Activated CD4-positive, alpha-beta T cell treated with anti-CD3 and anti-CD28 coated beads for 1 hour (primary cell): ENCODE measurements at places on chromosomes 3 and 15.

DNA sequence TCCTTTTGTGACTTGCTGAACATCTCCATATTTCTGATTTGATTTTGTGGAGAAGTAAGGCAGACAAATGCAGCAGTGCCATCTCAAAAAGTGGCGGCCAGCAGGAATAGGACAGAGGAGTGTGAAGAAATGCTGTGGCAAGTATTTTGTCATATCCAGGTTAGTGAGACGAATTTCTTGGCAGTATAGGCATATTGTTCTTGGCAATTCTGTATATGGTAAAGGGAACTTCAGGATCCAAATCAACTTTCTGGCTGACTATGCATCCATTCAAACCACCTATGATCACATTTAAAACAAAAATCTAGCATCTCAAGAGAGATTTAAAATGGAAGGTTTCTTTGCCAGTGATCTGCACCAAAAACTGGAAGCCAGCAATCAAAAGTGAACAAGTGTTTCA is 228.0 kb downstream of the DTWD1 start:
- DNase-seq = no peak

DNA sequence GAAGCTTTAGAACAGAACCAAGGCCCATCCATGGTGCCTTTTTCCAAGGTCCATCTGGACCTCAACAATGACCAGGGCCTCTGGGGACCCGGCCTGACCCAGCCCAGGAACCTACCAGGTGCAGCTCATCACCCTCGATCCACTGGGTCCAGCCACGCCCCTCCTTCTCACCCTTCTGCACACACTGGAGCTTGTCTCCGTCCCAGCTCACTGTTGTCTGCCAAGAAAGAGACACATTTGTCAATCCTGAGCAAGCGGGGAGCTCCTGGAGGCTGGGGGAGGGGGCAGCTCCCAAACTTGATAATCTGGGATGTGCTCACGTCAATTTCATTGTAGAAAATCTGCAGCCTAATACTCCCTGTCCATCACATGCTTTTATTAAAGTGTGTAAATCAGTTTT is 21.2 kb downstream of the RBP1 start:
- DNase-seq = no peak

- no peak for DNase-seq
Measured at GRCh38 chr3:67288466-67289106, 290.5 kb downstream of the KBTBD8 start.

DNA sequence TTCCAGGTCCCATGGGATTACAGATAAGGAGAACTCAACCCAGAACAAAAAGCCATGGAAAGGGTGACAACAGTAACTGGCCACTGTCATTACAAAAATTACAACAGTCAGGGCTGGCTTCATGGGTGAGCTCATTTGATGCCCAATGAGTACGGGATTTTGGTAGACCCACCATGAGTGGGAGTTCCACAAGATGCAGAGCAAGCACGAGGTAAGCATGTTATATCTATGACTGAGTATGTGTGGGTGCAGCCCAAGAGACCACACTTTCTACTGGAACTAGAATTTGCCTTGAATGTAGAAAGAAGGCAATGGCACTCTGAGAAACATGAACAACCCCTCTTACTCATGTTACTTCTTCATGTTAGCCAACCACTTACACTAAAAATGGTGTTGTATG is 83.3 kb downstream of the IGF2BP2 start:
- no peak for DNase-seq

DNA sequence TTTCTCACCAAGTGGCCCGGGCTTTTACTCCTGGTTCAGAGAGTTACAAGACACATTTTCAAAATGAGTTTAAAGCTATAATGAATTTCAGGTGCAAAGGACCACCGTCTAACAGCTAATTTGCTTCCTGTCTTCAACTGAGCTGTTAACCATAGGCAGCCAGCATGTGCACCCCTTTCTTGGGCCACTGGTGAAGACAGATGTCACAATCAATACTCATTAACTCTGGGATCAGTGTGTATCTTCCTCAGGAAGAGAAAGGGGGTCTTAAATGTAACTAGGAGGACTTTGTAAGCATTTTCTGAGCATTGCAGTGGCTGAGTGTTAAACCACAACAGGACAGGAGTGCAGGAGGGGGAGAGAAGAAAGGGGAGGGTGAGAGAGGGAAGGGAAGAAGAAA is 750.7 kb upstream of the CFAP20DC start:
- no peak for DNase-seq

DNA sequence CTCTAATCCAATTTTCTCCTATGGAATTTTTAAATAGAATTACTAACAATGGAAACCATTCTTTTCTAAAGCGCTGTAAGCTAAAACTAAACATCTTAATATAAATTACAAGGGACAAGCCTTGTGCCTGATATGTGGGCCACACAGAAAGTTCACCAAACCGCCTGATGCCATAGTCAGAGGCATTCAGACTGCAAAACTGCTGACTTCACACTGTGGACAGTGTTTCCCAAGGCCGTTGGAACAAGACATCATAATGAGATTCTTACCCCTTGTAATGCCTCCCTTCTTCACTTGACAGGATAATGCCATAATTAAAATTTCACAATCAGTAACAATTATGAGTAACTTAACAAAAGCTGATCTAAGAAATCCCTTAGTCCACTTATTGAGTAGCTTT is 14.9 kb downstream of the SH3GL3 start:
- no peak for DNase-seq

DNA sequence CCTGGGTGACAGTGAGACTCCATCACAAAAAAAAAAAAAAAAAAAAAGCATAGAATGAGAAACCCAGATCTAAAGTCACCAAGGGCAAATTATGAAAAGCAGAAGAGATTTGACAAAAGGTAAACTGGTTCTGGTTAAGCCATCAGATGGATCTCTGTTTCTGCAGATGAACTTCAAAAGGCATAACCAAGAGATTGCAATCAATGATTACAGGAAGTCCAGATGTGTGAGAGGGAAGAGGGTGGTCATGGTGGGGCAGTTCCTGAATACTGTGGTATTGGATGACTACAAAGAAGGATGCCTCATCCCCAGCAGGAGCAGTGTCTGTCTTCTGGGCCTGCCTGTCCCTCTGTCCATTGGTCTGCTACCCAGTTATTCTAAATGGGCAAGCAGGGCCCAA is 3.8 kb downstream of the P4HTM start:
- no peak for DNase-seq

GRCh38 chr3:31777887-31778286 is 203.2 kb downstream of the OSBPL10 start:
- DNase-seq = no peak

GRCh38 chr3:185519021-185519420 is 20.2 kb upstream of the TMEM41A start:
- DNase-seq = no peak

DNA sequence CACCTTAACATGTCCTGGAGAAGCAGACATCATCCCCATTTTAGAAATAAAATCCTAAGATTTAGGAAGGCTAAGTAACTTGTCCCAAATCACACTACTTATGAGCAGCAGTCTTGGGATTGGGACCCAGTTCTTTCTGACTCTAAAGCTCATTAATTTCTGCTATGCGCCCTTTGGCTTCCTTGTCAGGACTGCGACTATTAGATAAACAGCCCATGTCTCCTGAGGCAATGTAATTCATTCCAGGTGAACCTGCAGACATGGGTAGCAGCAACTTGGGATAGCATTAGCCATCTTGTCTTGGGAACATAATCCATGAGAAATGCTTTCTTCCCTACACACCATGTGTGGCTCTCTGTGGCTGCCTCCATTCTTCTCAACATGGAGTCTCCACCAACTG is 32.3 kb upstream of the FBN1 start:
- no peak for DNase-seq

DNA sequence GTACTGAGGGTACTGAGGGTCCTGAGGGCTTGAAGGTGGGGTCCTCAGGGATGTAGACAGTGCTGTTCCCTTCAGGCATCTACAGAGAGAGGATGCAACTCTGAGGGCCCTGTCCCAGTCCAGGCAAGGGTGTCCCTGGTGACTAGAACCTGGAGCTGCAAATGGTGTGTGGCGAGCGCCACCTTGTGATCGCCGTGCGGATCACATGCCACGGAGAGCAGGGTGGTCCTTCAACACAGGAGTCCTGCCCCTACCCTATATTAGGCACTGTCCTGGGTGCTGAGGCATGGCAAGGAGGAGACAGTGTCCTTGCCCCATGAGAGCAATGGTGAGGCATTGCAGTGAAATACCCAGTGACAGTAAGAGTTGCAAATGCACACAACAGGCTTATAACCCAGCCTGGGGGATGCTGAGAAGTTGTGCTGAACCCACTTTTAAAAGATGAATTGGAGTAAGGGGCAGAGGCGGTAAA is 23.6 kb downstream of the RHCG start:
- DNase-seq = no peak

DNA sequence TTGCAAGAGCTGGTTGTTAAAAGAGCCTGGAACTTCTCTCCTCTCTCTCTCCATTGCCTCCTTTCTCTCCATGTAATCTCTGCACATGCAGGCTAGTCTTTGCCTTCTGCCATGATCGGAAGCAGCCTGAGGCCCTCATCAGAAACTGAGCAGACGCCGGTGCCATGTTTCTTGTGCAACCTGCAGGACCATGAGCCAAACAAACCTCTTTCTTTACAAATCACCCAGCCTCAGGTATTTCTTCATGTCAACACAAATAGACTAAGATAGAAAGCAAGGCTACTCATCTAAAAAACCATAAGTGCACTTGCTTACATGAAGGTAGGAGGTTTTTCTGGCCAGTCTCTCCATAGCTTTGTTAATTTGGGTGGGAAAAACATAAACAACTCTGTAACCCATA is 8.7 kb downstream of the PDZRN3 start:
- no peak for DNase-seq

GRCh38 chr3:32340039-32340438 is 51.6 kb upstream of the CMTM7 start:
- DNase-seq = no peak

DNA sequence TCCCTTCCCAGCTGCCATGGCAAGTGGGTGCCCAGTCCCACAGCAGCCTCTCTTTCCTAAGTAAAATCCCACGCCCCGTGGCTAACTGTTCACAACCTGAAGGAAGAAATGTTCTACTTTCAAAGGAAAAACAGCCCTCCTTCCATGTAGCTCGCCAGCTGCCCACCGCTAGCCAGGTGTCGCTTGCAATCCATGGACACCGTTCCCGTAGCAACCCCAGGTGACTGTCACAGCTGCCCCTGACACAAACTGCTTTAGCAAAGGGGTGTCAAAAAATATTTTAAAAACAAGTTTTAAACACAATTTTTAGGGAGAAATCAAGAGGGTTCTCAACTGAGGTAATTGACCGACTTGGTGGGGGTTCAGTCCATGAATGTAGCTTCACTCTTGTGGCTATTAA is 21.0 kb upstream of the CGNL1 start:
- DNase-seq = no peak

GRCh38 chr3:28738425-28738824 is 389.8 kb upstream of the AZI2 start:
- no peak for DNase-seq

GRCh38 chr3:3053974-3054373 is 56.2 kb downstream of the IL5RA start:
- DNase-seq = no peak

DNA sequence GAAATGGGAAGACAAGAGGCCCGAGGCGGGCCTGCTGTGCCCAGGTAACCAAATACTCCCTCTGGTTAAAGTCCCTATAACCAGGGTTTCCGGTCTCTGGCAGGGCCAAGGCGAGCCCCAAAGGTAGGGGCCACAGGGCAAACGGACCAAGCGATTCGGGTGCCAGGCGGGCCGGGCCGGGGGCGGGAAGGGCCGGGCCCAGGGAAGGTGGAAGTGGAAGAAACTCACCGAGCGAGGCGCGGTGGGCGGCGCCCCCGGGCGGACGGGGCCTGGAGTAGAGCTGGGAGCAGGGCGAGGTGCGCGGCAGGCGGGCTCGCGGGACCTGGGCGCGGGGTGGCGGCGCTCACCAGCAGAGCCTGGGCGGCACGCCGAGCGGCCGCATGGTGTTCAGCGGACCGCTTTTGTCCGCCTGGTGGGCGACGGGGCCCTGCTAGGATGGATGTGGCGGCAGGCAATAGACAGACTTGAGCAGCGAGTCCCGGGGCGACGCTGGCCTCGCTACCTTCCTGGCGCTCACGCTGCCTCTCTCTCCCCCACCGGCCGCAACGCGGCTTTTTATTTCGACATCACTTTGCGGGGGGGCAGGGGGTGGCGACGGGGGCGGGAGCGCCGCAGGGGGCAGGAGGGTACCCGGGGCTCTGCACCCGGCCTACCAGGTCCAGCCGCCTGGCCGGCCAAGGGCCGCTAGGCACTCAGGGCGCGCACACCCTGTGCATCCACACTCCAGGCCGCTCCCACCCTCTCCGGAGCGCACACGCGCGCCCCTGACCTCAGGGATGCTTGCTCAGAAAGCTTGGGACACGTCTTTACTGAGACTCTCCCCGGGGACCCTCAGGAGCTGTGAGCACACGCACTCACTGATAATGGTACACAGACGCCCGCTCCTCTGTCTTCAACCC is at the start of gene GATA2:
GATA2 (minus strand) TSS at position 531 of the 899 bp plus-strand sequence. CDS start 6,170 bp downstream, outside the sequence.
- DNase-seq = no peak

GRCh38 chr15:57227166-57227565 is 149.1 kb upstream of the CGNL1 start:
- no peak for DNase-seq

DNA sequence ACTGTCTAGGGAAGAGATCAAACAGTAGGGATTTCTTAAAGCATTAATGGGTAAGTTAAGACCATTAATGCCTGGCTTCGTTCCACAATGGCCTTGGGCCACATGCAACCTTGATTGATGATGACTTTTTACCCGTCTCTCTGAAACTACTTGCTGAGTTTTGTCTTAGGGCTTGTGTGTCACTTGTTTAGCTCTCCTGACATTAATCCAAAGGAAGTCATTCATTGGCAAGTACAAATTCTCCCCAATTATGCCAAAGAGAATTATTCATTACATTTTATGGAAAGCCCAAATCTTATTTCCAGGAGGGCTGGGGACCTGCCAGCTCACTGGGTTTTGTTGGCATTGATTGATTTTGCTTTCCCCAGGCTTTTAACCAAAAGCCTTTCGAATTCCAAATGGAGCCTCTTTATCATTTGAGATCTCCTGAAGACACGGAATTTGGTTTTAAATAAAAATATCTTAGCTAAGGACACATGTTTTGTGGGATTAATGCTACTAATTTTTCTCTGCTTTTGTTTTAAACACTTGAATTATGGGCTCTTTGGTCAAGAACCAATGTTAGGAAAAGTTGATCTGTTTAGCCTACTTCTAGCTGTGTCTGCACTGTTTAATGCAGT is 40.7 kb downstream of the SERPINI1 start:
- no peak for DNase-seq

- DNase-seq = no peak
Measured at GRCh38 chr3:171846597-171846996, 3.4 kb downstream of the TMEM212 start.

DNA sequence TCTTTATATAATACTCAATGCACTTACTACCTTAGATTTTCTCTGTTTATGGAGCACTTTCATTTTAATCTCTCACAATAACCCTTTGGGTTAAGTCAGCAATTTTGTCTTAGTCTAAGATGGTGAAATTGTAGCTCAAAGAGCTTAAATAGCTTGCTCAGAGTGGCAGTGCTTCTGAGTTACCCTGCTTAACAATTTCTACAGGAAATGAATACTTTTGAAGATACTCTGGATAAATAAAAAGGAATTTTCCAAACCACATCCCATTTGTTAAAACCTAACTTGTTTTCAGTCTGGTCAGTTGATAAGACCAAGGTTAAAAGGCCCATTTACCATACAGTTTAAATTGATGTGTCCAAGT is 37.2 kb downstream of the HMG20A start:
- no peak for DNase-seq

GRCh38 chr3:129060276-129061022 is at the start of gene GP9:
TSS of gene GP9 (plus strand) at chr3:129060779. CDS start at chr3:129061740, 961 bp downstream.
- no peak for DNase-seq
